ENCODE measurements at places on chromosomes 11 and 22. TPM values are rescaled to one million over a fixed set of nuclear protein-coding genes. Genes with fewer than 3 reads are reported as not detected.

UPK3A gene
- total RNA-seq: not detected

- H3K4me3 ChIP-seq: no peak overlapping the region
- no peak for DNase-seq
- no peaks in the 10 kb centered on the region for H3K27me3 ChIP-seq
- no peaks in the 10 kb centered on the region for H3K4me1 ChIP-seq
- peaks cover 46% of the 10 kb centered on the region for H3K36me3 ChIP-seq
- H3K27ac ChIP-seq: no peak overlapping the region
Observed at GRCh38 chr11:72842126-72842525, 27.9 kb downstream of the ATG16L2 start.

GRCh38 chr22:31040542-31041398, 40.3 kb upstream of the SMTN start:
- no peaks in the 10 kb centered on the region for H3K27me3 ChIP-seq
- peaks cover 21% of the 10 kb centered on the region for H3K4me1 ChIP-seq
- no peaks in the 10 kb centered on the region for H3K36me3 ChIP-seq
- H3K4me3 ChIP-seq: no peak overlapping the region
- no peak for DNase-seq
- peak overlapping the region; percentile 87 for H3K27ac ChIP-seq

DNA sequence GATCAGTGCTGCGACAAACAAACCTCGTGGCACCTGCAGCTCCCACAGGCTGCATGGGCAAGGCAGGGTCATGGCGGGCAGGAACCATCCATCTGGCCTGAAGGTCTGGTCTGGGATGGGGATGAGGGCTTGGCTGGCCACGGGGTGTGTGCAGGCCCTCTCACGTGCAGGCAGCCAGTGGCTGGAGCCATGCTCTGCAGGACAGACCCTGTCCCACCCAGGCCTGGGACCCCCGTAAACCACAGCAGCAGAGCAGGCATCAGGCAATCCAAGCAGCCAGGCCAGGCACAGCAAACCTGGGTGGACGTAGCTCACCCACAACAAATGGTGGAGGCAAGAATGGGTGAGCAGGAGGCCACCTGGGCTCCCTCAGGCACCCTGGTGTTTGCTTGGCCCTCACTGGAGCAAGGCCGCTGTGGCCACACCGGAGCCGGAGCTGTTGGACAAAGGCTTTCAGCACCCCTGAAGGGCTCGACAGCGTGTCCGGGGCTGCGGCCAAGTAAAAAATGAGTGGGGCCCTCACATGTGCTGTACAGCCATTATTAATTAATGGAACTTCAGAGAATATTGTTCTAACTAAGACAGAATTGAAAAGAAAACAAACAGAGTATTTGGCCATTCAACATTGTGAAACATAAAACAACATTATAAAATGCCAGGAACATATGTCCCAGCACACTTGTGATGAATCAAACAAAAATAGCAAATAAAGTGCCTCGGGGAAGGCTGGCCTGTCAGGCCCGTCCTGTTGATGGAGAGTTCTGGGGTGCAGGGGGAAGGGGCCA, 24.0 kb upstream of the GNB1L start:
- H3K36me3 ChIP-seq: peaks cover 24% of the 10 kb centered on the region
- DNase-seq: peak; percentile 3
- H3K4me3 ChIP-seq: no peak overlapping the region
- peaks cover 32% of the 10 kb centered on the region for H3K4me1 ChIP-seq
- H3K27me3 ChIP-seq: no peaks in the 10 kb centered on the region

PANX3 gene
- total RNA-seq: not detected

GRCh38 chr11:13962562-13963168, at the start of gene SPON1:
Gene SPON1, plus strand, starts transcription at chr11:13962723. Its CDS starts 182 bp downstream, at chr11:13962905.
- no peak for DNase-seq
- H3K36me3 ChIP-seq: no peaks in the 10 kb centered on the region
- H3K27ac ChIP-seq: peak within 1 kb of the TSS; percentile 48
- H3K4me3 ChIP-seq: peak within 1 kb of the TSS; percentile 69
- no peaks in the 10 kb centered on the region for H3K4me1 ChIP-seq

DNA sequence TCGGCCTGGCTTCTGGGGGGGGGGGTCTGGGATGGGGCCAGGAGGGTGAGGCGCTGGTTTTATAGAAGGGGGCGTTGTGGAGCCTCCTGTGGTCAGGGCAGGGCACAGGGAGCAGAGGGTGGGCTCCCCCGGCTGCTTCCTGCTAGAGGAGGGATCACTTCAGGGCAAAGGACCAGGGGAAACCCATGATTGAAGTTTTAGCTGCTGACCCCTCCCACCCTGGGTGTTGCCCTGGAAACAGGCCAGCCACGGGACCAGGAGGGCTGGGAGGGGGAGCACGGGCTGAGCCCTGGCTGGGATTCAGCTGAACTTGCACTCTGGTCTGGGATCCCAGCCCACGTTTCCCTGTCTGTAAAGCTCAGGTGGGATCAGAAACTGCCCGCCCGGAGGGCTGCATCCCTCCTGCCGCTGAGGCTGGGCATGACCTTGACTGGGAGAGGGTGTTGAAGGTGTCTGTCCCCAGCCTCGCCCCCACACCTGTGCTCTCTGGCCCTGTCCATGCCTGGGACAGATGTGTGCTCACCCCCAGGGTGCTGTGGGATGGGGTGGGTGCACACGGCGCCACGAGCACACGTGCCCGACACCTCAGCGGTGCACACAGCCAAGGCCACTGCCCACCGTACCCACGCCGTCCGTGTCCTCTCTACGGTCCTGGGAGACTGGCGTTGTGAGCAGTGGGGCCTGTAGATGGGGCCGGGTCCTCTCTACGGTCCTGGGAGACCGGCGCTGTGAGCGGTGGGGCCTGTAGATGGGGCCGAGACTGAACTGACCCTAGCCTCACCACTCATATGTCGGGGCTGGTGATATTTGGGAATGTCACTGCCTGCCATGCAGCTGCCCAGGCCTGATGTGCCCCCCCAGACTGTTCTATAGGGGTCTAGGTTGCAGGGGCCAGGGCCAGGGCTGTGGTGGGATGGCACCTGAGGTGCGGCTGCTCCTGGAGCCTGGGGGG, 2.3 kb downstream of the TSPAN4 start:
- peak; percentile 81 for DNase-seq
- H3K36me3 ChIP-seq: peaks cover 3% of the 10 kb centered on the region
- H3K27ac ChIP-seq: peak overlapping the region; percentile 92

TRIM48 gene
- not detected for total RNA-seq

DNA sequence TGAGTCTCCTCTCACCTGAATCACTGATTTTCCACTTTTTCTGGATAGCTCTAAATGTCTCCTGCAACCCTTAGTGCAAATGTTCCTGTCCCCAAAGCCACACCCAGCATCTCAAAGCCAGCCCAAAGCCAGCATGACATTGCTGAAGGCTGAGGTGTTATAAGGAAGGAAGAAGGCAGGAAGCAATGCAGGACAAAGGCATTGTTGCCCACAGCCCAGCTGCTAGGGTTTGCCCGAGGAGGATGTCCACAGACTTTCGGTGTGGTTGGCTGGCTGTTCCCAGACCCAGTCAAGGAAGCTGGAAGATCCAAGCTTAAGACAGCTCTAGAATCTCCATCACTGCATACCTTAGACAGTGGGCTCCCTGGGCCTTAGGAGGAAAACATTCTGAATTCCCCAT, 23.5 kb downstream of the CHST1 start:
- H3K27ac ChIP-seq: no peak overlapping the region
- no peak overlapping the region for H3K4me3 ChIP-seq
- H3K36me3 ChIP-seq: no peaks in the 10 kb centered on the region
- no peak for DNase-seq

GRCh38 chr11:46981436-46981835, 44.9 kb downstream of the CSTPP1 start:
- no peak overlapping the region for H3K27ac ChIP-seq
- H3K4me1 ChIP-seq: no peaks in the 10 kb centered on the region
- no peaks in the 10 kb centered on the region for H3K36me3 ChIP-seq
- DNase-seq: no peak

SCGB1A1 gene
- not detected for total RNA-seq

- H3K27ac ChIP-seq: no peak overlapping the region
- H3K4me1 ChIP-seq: no peaks in the 10 kb centered on the region
- H3K4me3 ChIP-seq: no peak overlapping the region
- no peak for DNase-seq
- no peaks in the 10 kb centered on the region for H3K27me3 ChIP-seq
- no peaks in the 10 kb centered on the region for H3K36me3 ChIP-seq
Observed at GRCh38 chr22:49690454-49690853, 137.2 kb downstream of the BRD1 start.

- no peaks in the 10 kb centered on the region for H3K36me3 ChIP-seq
- H3K27me3 ChIP-seq: no peaks in the 10 kb centered on the region
- no peaks in the 10 kb centered on the region for H3K4me1 ChIP-seq
- no peak overlapping the region for H3K27ac ChIP-seq
Observed at GRCh38 chr22:19019679-19020032, 83.6 kb upstream of the PRODH start.
